ENCODE measurements at places on chromosomes 1 and 21. TPM values are rescaled to one million over a fixed set of nuclear protein-coding genes. Genes with fewer than 3 reads are reported as not detected.
A peak's percentile ranks its signal among the peaks of the same experiment; 100 is the strongest.

GRCh38 chr1:26336477-26337205 lies 17.3 kb downstream of the CRYBG2 start:
- DNase-seq, result no peak

DNA sequence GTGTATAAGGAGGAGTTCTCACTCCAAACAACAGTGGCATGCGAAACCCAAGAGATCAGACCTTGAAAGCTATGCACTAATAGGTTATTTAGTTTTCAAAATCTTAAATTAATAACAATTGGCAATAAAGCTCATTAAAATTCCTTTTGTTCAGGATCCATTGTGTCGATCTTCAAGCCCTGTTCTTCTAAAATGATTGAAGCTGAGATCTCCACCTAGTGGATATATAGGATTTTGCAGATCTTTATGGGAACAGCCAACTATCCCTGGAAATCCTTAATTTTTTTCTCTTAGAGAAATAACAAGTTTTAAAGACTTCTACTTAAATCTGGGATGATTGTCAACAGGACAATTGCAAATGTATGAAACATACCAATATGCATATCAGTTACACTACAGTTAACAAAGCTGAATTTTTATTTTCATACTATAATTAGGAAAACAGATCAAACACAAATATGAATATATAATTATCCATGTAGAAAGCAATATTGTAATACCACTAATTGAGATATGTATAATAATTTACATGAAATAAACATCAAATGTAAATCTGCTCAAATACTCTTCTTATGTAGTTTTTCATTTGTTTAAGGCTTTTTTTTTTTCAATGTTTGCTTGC lies 43.3 kb downstream of the LRRC53 start:
- peak; percentile 26 for DNase-seq

DNA sequence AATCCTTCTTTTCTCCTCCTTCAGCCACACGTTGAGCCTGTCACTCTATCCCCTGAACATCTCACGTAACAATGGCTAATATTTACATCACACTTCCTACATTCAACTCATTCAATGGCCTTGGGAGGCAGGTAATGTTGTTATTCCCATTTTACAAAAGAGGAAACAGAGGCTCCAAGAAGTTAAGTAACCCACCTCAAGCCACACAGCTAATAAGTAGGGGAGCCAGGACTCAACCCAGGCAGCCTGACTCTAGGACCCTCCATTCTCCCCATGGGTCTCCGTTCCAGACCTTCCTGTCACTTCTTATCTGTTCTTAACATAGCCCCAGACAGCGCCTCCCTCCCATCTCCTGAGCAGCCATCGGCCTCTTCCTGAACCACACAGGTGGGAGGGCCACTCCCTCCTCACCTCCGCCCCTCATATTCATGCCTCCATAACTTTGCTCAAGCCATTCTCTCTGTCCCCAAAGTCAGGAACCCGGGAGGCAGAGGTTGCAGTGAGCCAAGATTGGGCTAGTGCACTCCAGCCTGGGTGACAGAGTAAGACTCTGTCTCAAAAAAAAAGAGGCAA lies 2.2 kb downstream of the PADI4 start:
- DNase-seq, result no peak

DNA sequence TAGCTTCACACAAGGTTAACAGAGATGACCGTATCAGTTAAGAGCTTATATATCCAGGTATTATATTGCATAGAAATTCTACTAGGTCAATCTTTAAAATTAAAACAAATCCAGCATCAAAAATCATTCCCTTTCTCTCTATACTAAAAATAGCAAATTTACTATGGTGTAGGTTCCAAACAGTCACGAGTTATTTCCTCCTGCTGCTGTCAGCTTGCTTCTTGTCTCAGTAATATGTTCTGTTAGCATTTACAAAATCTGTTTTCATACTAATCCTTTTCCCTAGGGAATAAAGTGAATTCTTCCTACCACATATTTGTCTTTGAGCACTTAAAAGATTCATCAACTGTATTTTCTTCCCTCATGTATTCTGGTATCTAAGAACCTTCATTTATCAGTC lies 2.5 kb downstream of the WDR26 start:
- DNase-seq, result no peak

DNA sequence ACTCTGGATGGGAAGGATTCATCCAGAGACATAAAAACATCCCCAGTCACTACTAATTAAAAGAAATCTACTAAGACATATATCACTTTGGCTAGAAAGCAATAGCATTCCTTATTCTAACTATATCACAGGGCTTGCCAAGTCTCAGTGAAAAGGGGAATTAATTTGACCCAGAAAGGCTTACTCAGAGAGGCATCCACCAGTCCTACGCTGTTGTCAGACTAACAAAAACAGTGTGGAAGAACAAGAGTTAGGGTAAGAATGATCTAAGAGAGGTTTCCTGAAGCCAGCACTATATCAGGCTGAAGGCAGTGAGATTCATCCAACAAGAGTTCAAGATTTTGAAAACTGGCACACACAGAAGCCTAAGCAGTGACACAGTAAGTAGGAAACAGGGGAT lies 126.1 kb downstream of the GDAP2 start:
- no peak for DNase-seq

DNA sequence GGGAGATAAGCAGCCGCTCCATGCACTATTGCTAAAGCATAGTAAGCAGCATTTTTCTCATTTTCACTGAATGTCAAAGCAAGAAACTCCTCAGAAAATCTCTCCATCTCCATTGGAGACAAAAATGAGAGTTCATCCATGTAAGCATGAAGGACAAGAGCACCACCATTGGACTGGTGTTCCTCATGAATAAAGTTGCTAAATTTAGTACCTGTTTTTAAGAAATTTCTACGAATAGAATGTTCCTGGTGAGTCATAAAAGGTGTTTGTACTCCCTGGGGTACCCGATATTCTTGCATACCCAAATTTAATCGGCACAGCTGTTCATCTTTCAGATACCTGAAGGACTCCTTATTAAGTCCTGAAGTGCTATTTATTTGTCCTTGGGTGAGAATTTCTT lies 14.8 kb downstream of the RSBN1 start:
- DNase-seq, result no peak

GRCh38 chr1:61742620-61743430 lies 545 bp downstream of the PATJ start:
- DNase-seq, result no peak

GRCh38 chr1:154944401-154945159 lies 8.1 kb upstream of the PMVK start:
- no peak for DNase-seq

DNA sequence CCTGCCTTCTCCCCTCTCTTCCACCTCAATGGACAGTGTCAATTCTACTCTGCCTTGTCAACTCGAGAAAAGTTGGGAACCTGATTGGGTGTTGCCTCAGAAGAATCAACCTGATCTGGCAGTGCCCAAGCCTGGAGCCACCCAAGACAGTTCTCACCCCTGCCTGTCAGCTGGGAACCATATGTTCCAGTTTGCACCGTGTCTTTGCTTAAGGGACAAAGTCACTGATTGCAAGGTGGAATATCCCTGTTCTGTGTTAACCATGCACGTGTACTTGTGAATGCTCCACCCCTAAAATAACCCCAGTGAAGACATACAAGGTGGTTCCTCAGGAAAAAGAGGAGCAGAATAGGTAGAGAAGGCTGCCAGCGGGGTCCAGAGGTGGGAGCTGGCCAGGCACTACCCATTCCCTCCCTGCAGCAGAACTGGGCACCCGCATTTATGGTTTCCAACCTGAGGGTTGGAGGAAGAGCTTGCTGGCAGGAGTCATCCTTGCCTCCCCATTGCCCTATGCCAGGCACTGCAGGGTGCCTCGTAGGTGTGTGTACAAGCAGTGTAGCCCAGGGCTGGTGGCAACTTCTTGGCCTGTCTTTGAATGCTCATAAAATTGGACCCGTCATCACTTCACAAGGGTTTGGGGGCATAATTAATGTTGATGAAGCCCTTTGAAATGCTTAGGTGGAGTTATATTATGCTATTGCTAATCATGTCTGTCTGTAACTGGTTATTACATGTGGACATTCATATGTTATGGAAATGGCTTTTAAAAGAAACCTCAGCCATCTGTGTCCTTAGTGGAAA lies 11.3 kb downstream of the NIPAL3 start:
- no peak for DNase-seq

- no peak for DNase-seq
Observed at GRCh38 chr1:58447886-58448285, 98.6 kb downstream of the OMA1 start.

DNA sequence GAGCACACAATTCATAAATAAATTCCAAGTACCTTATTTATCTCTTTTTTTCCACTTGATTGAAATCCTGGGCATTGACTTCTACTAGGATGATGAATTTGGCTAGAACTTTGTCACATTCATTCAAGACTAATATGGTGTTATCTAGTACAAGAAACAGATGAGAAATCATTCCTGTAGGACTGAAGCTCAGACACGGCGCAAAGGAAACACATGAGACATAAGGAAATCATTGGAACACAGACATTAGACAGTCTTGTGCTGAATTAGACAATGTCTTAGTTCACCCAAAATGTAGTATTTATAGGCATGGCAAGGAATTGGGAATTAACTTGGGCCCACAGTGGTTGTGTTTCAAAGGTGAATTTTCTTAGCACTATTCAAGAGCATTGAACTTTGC lies 305.7 kb downstream of the SETD4 start:
- no peak for DNase-seq

GRCh38 chr1:208238710-208239472 lies 5.3 kb downstream of the PLXNA2 start:
- no peak for DNase-seq

DNA sequence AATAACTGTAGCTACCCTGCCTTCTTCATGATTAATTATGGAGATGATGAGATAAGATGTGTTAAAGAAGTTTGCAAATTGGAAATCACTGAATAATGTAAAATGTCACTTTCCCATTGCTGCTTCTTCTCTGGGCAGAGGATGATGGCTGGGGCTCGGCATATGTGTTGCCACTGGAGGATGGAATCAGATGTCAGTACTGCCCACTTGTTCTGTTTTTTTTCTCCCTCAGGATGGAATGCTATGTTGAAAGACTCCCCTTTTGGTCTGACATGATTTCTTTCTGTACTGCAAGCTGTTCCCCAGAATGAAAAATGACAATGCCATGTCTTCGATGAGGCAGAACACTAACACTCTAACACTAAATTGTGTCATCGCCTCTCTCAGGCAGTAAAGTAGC lies 373.9 kb upstream of the SPAG17 start:
- DNase-seq, result no peak

DNA sequence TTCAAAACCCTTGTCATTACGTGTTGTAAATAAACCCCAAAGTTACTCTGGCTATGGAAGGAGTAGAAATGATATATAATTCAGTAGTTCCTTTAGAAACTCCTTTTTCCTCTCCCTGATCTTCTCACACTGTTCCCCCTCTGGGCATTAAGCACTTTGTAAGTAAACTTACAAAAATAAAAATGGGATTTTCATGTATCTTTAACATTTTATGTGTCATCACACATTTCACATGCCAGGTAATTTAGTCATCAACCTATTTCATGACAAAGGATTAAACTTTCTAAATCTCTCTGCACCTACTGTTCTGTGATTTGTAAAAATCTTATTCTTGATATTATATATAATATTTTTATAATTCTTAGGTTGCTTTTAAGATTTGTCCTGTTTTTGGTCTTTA lies 176.9 kb downstream of the NEK7 start:
- DNase-seq, result no peak

DNA sequence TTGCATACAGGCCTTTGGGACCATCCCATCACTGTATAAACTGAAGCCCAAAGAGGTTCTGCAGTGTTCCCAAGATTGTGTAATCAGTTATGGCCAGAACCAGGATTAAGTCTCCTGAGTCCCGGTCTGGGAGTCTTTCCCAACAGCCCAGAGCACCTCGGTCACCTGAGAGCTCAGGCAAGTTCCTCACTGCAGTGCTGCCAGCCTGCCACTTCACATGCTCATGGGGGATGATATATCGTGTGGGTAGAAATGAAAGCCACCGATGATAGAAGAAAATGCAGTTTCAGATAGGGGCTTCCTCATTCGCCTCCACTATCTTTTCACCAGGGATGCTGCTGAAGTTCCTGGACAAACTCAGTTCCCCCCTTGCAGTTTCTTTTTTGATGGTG lies 30.4 kb downstream of the FHAD1 start:
- no peak for DNase-seq

- no peak for DNase-seq
Observed at GRCh38 chr1:99891997-99892396, 41.8 kb downstream of the AGL start.

DNA sequence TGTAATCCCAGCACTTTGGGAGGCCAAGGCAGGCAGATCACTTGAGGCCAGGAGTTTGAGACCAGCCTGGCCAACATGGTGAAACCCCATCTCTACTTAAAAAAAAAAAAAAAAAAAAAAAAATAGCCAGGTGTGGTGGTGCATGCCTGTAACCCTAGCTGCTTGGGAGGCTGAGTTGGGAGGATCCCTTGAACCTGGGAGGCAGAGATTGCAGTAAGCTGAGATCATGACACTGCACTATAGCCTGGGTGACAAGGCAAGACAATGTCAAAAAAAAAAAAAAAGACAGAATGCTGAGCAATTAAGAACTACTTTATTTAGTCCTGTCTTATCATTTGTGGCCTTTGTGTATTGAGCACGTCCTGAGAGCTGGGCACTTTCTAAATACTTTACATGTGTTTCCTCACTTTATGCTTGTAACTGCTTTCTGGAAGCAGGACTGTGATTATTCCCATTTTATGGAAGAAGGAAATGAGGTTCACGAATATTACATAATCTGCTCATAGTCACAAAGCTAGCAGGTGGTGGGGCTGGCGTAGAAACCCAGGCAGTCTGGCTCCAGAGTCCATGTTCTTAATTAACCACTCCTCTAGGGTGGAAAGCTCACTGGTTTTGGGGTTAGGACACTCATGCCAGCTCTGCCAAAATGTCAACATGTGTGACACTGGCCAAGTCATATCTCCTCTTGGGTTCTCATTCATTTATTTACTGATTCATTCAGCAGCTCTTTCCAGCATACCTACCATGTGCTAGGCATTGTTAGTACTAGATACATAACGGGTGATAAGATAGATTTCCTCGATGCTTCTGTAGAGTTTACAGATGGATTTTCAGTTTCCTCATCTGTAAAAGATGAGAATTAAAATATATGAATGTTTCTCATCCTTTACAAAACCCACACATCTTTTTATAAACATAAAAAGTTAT lies 57.7 kb downstream of the DDR2 start:
- no peak for DNase-seq

GRCh38 chr1:15538771-15539170 lies 12.1 kb downstream of the DNAJC16 start:
- no peak for DNase-seq

DNA sequence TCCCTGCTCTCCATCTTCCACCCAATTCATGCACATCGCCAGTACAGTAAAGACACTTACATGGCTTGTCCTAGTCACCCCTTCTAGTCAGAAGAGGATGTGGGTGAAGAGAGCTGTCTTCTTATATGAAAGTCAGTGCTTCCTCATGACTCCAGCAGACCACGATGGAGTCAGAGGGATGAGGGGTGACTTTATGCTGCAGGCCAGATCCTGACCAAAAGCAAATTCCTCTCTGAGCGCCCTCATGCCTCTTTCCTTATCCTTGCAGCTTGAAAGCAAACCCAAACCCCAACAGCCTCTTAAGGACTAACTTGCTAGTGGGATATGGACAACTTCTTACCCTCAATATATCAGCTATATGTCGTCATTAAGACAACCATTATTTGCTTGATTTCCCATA lies 348.2 kb upstream of the DUSP10 start:
- DNase-seq, result no peak

Gene GBP4
- not detected for polyA plus RNA-seq

Gene CTTNBP2NL
- 23.6 TPM for polyA plus RNA-seq

Gene SPRR2B
- not detected for polyA plus RNA-seq

Gene QSOX1
- polyA plus RNA-seq, result 1,338 TPM

Gene VWA5B1
- not detected for polyA plus RNA-seq

Gene SPRR2A
- not detected for polyA plus RNA-seq

Gene SPATA46
- not detected for polyA plus RNA-seq

Gene OR2L2
- not detected for polyA plus RNA-seq

Gene SCMH1
- 32.1 TPM for polyA plus RNA-seq
